ENCODE measurements at places on chromosomes 4 and X. TPM values are rescaled to one million over a fixed set of nuclear protein-coding genes. Genes with fewer than 3 reads are reported as not detected.

GRCh38 chr4:63619771-63620170 is 789.5 kb downstream of the TECRL start:
- no peak for DNase-seq

DNA sequence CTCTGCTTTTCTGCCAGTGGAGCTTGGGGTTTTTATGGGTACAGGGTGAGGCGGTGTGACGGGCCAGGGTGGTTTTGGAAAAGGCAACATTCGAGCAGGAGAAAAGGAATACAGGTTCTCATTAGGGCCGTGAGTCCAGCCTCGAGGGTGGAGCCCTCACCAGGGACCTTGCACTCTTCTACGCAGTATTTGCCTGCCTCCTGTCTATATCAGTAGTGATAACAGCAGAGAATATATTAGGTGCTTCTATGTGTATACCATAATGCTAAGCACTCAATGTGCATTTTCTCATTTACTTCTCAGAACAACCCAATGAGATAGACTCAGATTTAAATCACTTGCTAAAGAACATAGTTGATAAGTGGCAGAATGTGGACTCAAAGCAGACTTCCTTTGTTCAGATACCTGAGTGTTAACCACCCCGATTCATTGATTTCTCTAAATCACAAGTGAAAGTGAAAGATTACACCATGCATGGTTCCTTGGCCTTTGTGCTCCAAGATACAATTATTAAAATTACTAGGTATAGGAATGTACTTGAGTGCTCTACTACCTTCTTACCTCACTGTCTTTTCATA is 403.9 kb downstream of the PCDH7 start:
- no peak for DNase-seq

- DNase-seq, result peak; percentile 76
Measured at GRCh38 chr4:2484993-2485392, 16.1 kb downstream of the RNF4 start.

DNA sequence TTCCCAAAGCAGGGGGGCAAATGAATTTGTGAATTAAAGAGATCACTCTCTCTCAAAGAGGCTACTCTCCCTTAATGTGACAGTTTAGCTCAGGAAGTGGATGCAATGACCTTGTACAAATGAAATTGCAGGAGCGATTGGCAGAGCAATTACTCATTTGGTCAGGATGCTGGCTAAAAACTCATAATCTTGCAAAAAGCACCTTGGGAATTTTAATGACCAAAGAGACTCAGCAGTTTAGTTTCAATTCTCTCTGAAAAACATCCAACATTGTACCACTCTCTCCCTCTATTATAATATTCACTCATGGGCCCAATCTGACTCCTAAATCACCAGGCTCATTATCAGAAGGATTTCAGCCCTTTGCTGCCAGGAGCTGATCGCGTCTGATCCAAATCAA is 26.1 kb downstream of the PDGFC start:
- no peak for DNase-seq

- peak; percentile 26 for DNase-seq
Measured at GRCh38 chr4:37982736-37983135, 22.5 kb downstream of the PTTG2 start.

- no peak for DNase-seq
Measured at GRCh38 chr4:67250131-67250896, 295.0 kb downstream of the CENPC start.

- no peak for DNase-seq
Measured at GRCh38 chr4:68416591-68416990, 30.7 kb upstream of the TMPRSS11E start.

GRCh38 chr4:16824278-16824806 is 74.1 kb downstream of the LDB2 start:
- no peak for DNase-seq

- DNase-seq, result no peak
Measured at GRCh38 chrX:3994315-3994714, 280.9 kb upstream of the PRKX start.

The ADGRG2 gene
- 12.5 TPM for total RNA-seq

The MAGEE1 gene
- 3.6 TPM for total RNA-seq

The AMBN gene
- not detected for total RNA-seq

The SULT1E1 gene
- 0.29 TPM for total RNA-seq

The HTN3 gene
- not detected for total RNA-seq

All from mucosa of gallbladder (tissue), 1 donor.